NCI-H1417 treated with DMSO at 0.1 percent for 48 hours (cell line): ENCODE measurements at places on chromosomes 1 and 21.

DNA sequence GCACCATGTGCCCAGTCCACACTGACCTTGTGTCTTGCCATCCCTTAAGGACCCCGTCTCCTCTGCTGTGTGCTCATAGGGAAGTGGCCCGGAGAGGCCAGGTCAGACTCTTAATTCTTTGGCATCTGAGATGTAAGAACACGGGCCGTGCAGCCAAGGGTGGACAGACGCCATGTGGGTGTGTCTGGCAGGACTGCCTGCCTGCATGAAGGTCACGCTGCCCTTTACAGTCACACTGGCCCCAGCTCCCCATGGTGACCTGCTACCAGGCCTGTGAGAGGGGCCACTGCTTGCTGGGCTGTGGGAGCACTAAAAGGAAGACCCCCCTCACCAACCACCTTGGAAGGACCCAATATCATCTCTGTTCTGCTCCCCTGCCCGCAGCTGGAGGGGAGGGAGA, 17.7 kb downstream of the DHRS3 start:
- DNase-seq: no peak

DNA sequence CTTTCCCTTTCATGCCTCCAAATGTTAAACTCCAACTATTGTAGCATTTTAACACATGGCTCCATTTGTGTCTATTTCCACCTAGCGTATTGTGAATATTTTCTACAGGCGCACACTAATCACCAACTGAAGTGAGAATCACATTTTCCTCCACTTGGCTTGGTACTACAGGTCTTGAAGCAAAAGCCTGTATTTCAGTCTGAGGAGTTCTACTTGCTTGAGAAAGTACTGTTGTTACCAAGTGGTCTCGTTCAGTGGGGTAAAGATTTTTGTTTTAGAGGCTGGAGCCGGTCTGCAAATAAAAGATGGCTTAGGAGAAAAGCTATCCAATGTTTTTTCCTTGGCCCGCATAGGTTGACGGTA, 550 bp upstream of the PTBP2 start:
- no peak for DNase-seq

- no peak for DNase-seq
Observed at GRCh38 chr1:23394181-23394580, 24.5 kb upstream of the ZNF436 start.

GRCh38 chr1:100178091-100178490, at the start of gene LRRC39:
TSS of gene LRRC39 (minus strand) at chr1:100178256. CDS start at chr1:100168516, 9,740 bp downstream.
- DNase-seq: no peak

- DNase-seq: no peak
Observed at GRCh38 chr1:191546803-191547202, 611.5 kb upstream of the RGS18 start.

GRCh38 chr1:105485207-105485606, 1571.3 kb upstream of the PRMT6 start:
- DNase-seq: no peak
